ENCODE measurements at places on chromosomes 3 and 15.

- no peak for DNase-seq
These were observed 177.5 kb downstream of the TLE3 start for GRCh38 chr15:69920221-69920620.

- no peak for DNase-seq
These were observed 98.9 kb downstream of the C3orf38 start for GRCh38 chr3:88248658-88249057.

DNA sequence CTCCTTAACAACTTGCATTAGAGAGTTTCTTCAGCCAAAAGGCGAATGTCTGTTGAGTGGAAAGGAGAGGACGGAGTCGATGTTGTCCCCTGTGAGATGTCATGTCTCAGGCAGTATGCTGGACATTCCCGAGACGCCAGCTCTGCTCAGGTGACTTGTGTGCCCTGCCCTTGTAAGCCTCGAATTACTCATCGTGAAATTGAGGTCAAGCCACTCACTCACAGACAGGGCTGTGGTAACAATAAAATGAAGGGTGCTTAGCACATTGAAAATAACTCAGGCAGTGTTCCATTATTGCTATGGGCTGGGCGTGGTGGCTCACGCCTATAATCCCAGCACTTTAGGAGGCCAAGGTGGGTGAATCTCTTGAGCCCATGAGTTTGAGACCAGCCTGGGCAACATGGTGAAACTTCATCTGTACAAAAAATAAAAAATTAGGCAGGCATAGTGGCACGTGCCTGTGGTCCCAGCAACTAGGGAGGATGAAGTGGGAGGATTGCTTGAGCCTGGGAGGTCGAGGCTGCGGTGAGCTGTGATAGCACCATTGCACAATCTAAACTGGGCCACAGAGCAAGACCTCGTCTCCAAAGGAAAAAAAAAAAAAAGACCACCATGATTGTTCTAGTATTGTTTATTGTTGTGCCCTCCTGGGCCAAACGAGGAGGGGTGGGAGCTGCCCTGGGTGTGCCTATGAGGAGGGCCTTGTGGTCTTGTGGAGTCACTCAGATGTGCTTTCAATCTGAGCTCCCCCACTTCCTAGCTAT lies 214.4 kb downstream of the THSD4 start:
- DNase-seq = no peak

DNA sequence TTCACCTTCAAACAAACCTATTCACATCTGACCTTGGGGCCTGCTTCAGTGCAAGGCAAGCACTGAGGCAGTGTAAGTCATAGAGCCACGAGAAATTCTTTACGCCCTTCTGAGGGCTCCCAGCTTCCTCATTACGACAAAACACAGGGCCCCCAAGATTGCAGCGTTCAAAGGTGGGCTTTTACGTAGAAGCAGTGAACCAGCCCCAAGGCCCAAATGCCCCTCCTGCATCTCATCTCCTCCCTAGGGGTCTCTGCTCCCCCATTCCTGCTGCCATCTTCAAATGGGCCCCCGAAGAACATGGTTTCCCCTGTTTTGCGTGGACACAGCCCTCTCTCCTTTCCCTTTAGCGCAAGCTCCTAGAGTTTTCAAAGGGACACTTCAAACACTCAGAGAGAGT lies 285.1 kb downstream of the MEX3B start:
- DNase-seq = no peak

GRCh38 chr3:133040696-133041523 lies 2.7 kb downstream of the TMEM108 start:
- DNase-seq = peak; percentile 51

- no peak for DNase-seq
These were observed 204.1 kb downstream of the WNT5A start for GRCh38 chr3:55282994-55283393.

DNA sequence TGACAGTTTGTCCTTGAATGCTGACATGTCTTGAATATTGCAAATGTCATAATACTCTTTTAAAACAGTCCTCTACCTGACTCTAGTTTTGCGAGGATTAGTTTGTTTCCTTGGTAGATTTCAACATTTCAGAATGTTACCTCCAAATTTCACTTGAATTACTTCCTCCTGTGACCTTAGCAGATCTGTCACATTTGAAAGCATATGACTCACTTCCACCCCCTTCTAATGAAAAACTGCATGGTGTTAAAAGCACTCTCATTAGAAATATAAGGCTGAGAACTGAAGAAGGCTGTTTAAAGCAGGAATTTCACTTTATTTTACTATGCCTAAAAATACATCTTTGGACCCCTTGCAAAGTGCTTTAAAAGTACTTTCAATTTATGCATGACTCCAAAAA lies 598.7 kb upstream of the TGFBR2 start:
- DNase-seq = peak; percentile 61

- DNase-seq = no peak
These were observed 69.3 kb downstream of the TBC1D2B start for GRCh38 chr15:78007964-78008886.

- DNase-seq = no peak
These were observed 732.8 kb upstream of the CFAP20DC start for GRCh38 chr3:59782664-59783063.

GRCh38 chr15:68334661-68335124 lies 57.1 kb downstream of the FEM1B start:
- DNase-seq = peak; percentile 47

Measured in inflammatory macrophage treated with lipopolysaccharide for 4 hours (primary cell).